Stimulated activated CD4-positive, alpha-beta T cell treated with anti-CD3 and anti-CD28 coated beads, Interleukin-1b, Interleukin-23, amount 100 ng/mL, for 48 hours (primary cell): ENCODE measurements at places on chromosomes 12 and 14.

- DNase-seq = no peak
Measured at GRCh38 chr12:116002890-116003536, 274.5 kb downstream of the MED13L start.

DNA sequence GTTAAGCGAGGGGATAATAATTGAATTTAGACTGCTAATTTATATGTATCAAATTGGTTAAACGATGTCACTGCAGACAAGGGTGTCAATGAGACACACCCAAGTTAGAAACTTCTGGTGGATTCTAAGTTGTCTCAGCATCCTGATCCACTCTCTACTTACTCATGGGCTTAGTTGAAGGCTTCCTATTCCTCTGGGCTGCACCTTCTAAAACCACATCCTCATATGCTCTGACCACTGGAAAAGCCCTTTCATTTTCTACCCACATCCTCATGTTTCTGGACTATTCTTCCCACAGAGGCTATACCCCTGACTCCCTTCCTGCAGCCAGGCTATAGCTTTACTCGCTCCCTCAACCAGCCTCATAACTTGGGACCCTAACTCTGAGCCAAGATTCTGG, 493.8 kb downstream of the VRK1 start:
- DNase-seq = no peak

GRCh38 chr12:96177013-96177412, 17.2 kb upstream of the ELK3 start:
- DNase-seq = peak; percentile 88

DNA sequence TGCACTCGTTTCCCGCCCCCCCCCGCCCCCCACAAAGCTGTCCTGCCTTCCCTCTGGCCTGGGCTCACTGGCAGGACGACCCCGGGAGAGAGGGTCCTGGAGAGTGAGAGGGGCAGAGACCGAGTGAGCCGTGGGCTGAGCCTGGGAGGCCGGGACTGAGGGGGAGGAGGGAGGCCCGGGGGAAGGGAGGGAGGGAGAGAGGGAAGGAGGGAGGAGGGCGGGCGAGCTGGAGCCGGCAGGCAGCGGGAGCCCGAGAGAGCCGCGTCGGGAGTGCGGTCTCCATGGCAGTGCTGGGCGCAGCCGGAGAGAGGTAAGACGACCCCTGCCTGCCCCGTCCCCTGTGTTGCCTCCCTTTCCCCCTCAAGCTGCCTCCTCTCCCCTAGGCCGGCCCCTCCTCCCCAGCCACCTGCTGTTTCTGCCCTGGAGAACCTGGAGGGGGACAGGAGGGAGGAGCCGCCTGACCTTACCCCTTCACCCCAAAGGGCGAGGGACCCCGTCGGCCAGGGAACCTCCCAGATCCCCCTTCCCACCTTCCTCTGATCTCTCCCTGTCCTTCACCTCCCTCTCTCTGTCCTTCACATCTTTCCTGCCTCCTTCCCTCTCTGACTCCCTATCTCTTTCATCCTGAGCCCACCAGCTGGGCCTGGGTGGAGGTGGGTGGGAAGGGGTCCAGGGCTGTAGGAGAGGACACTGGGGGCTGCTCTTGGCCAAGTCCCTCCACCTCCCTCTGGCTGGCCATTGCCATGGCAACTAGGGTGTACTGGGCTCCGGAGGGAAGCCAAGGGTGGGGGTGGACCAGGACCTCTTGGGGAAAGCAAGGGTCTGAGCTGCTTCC, at the start of gene GPR162:
GPR162 (plus strand) TSS at position 231 of the 835 bp plus-strand sequence. CDS start 2,078 bp downstream, outside the sequence.
- no peak for DNase-seq

DNA sequence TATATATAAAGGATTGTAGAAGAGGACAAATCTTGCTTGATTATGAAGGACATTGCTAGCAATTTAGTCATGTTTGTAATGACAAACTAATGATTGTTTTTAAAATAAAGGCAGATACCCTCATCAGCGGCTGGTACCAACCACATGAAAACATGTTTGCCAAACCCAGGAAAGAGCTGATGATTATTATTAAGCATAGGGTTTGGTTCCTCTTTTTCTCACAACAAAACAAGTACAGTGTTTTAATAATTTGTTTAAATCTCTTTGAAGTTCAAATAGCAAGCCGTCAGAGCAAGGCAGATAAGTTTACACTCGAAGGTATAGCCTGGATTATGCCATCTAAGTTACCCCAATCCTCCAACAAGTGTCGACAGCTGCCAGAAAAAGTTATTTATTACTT, 5.3 kb upstream of the SINHCAF start:
- DNase-seq = no peak

- DNase-seq = no peak
Measured at GRCh38 chr12:2697057-2697800, 97.5 kb upstream of the FKBP4 start.

- DNase-seq = no peak
Measured at GRCh38 chr14:84152452-84152851, 1377.5 kb upstream of the FLRT2 start.

GRCh38 chr14:67002994-67003753, 186.1 kb upstream of the GARIN2 start:
- no peak for DNase-seq

- DNase-seq = peak; percentile 81
Measured at GRCh38 chr14:106790189-106791036, 1264.0 kb downstream of the TMEM121 start.

- no peak for DNase-seq
Measured at GRCh38 chr14:63760014-63760413, 32.1 kb upstream of the SGPP1 start.

DNA sequence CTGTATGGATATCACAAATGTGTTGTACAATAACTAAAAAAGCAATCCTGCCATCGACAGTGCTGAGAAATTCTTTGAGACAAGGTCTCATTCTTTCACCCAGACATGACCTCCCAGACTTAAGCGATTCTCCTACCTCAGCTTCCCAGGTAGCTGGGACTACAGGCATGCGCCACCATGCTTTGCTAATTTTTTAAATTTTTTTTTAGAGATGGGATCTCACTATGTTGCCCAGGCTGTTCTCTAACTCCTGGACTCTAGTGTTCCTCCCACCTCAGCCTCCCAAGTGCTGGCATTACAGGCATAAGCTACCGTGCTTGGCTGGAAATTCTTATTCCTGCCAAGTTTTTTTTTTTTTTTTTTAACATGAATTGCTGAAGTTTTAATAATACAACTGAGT, 16.5 kb upstream of the NOXRED1 start:
- no peak for DNase-seq

DNA sequence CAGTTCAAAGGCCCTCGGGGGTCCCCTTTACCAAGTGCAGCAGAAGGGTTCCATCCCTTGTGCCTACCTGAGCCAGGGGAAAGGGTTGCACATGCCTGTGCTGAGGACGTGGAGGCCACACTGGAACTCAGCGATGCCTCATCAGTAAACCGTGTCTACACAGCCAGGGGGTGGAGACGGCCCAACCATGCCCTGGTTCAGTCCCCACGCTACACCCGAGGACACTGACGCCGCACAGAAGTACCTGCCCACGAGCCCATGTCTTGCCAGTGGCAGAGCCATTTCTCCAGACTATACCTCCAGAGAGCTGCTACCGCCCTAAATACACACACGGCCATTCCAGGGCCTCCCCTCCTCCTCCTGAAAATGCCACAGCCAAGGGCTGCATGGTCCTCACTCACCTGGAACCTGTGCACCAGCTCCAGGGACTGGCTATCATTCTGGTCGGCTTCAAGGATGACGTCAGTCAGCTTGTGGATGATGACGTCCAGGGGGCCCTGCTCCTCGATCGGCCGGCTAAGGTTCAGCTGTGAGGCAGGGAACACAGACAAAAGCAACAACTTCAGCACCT, 93.4 kb downstream of the CHGA start:
- DNase-seq = no peak

DNA sequence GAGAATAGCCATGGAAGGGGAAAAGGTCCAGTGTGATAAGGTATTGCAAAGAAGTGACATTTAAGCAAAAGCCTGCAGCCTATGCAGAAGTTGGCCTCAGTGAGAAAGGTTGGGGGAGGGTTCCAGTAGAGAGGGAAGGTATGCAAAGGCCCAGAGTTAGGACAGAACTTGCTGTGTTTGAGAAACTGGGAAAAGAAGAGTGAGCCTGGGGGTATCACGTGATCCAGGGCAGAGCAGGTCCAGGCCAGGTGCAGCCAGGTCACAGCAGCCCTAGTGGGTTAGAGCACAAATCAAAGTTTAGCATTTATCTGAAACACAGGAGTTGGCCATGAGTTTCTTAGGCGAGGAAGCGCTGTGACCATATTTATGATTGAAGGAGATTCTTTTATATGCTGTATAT, 1.6 kb downstream of the SERPINA5 start:
- no peak for DNase-seq

GRCh38 chr14:67151082-67151666, 38.1 kb upstream of the GARIN2 start:
- DNase-seq = no peak

GRCh38 chr12:91952916-91953315, 192.7 kb downstream of the BTG1 start:
- no peak for DNase-seq

GRCh38 chr12:45268672-45269411, 52.9 kb downstream of the ANO6 start:
- no peak for DNase-seq

DNA sequence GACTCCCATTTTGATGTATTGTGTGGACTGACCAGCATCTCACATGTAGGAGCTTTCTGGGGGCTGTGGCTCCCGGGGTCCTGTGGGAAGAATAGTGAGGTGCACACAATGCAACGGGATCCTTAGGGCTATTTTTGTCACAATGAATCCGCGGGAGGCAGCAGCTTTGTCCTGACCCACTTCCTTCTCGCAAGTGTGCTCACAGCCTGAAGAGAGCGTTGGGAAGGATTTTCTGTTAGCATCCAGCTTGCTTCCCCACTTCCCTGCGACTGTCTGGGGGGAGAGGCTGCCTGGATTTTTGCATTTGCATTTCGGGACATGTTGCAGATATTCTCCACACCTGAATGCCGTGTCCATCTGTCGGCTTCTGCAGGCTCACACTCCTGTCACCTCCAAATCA, 31.9 kb downstream of the FZD10 start:
- DNase-seq = no peak

DNA sequence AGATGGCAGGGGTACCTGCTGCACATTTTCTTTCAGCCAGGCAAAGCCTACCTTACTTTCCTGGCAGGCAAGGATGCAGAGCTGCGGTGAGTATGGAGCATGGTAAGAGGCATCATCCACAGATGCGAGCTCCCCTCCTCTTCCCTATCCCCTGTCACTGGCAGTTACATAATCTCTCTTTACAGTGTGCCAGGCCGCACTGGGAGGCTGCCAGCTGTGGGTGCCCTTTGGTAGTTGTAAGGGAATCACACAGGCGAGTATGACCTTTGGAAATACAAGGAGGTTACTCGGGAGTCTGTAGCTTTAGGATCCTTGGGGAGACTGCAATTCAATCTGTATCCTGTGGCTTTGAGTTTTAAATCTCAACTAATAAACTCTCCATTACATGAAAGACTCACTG, 132.5 kb downstream of the KTN1 start:
- no peak for DNase-seq

DNA sequence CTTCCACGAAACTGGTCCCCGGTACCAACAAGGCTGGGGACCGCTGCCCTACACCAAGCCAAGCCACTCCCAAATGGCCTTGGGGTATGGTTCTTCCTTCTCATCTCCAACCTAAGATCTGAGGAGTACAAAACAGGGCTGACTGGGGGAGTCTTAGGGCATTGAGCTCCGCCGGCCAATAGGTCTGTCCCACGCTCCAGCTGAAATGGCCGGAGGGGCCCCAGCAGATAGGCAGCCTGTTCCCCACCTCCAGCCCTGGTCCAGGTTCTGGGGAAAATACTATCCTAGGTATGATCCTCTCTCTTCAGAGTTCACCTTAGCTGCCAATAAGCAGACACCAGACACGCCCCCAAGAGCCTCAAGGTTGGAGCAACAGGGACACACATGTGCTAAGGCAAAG, 90.2 kb downstream of the ACTN1 start:
- DNase-seq = no peak

DNA sequence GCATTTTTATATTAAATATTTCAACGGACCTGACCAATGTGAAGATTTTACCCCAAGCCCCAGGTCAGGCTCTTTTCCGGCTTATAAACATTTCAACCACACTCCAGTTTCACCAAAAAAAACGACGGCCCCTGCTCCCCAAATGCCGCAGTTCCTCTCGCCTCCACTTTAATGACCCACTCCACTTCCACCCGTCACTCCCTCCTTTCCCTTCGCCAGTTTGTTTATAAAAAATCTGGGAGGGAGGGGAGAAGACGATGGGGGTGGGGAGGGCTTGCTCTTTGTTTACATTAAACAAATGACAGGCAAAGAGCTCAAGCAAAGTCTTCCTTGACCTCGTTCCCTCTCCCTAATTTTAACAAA, 5.4 kb downstream of the SIX6 start:
- no peak for DNase-seq

- DNase-seq = no peak
Measured at GRCh38 chr12:63864454-63864706, 19.9 kb downstream of the SRGAP1 start.

GRCh38 chr12:122533856-122534255, 6.8 kb downstream of the KNTC1 start:
- no peak for DNase-seq

GRCh38 chr14:30874120-30874998, at the start of gene COCH:
COCH (plus strand) TSS chr14:30874559; CDS start chr14:30874939, 380 bp downstream.
- peak; percentile 13 for DNase-seq

- DNase-seq = no peak
Measured at GRCh38 chr14:97301931-97302559, 504.9 kb downstream of the VRK1 start.

DNA sequence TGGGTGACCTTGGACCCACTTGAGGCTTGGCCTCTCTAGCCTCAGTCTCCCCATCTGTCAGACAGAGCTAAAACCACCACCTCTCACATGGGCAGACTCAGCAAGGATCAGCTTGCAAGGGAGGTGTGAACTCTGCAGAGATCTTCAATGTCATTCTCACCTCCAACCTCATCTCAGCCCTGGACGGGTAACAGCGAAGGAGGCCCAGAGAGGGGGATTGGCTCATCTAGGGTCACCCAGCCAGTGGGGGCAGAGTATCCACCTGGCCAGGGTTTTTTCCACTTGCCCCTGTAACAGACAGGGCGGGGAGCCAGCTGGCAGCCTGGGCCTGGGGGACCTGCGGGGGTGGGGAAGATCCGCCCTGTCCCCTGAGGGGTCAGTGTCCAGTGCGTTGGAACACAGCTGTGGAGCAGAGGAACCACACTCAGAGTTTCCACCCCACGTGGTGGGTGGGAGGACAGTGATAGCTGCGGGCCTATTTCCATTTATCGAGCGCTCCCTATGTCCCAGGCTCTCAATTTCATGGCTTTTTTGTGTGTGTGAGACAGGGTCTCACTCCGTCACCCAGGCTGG, 27.4 kb downstream of the DTX1 start:
- DNase-seq = no peak

- DNase-seq = no peak
Measured at GRCh38 chr12:100128512-100128908, 14.2 kb downstream of the BLTP3B start.

GRCh38 chr14:74223016-74223415, 16.2 kb upstream of the VSX2 start:
- DNase-seq = no peak

- DNase-seq = no peak
Measured at GRCh38 chr12:54967461-54967860, 17.1 kb downstream of the TESPA1 start.

GRCh38 chr12:109829667-109830066, 3.5 kb downstream of the TRPV4 start:
- no peak for DNase-seq
